ENCODE measurements at places on chromosomes 5 and 9.
A peak's percentile ranks its signal among the peaks of the same experiment; 100 is the strongest.

- DNase-seq: peak; percentile 37
These were observed 101.7 kb upstream of the DAPK1 start for GRCh38 chr9:87395804-87396479.

DNA sequence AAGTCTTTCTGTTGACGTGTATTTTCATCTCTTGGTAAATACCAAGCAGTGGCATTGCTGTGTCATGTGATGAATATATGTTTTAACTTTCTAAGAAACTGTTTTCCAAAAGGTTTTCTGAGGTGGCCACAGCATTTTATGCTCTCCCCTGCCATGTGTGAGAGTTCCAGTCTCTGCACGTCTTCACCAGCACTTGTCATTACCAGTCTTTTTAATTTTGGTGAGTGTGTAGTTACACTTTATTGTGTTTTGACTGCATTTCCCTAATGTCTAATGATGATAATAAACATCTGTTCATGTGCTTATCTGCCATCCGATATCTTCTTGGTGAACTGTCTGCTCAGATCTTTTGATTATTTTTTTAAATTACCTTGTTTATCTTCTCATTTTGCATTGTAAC lies 27.4 kb upstream of the GADD45G start:
- no peak for DNase-seq

DNA sequence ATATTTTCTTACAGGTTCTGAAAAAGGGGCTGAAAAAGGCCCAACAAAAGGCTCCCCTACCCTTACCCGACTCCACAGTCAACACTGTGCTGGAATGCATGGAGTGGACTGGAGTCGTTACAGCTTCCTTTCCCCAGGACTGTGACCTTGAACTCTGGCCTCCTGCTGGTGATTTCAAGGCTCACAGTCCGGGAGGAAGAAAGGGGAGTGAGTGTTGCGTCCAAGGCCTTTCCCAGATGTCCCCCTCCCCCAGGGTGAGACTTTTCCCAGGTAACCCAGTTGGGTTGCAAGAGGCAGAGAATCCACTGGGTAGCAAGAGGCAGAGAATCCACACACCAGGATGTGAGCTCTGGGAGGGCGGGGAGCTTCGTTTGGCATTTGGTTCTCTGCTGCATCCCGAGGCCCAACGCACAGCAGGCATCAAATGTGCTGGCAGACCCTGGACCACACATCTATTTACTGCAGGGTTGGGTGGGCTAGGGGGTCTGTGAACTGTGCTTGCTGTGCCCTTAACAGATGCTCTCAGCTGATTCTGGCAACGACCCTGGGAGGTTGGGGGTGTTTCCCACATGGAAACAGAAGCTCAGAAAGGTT lies 37.5 kb downstream of the FABP6 start:
- no peak for DNase-seq

- no peak for DNase-seq
These were observed 21.8 kb downstream of the ZFR start for GRCh38 chr5:32422697-32423096.

GRCh38 chr5:98872674-98873073 lies 56.1 kb downstream of the CHD1 start:
- no peak for DNase-seq

All from retina (tissue), 1 donor.